ENCODE measurements at places on chromosomes 3 and 15.

GRCh38 chr15:84878504-84878903 lies 6.0 kb upstream of the SLC28A1 start:
- peak; percentile 91 for DNase-seq

DNA sequence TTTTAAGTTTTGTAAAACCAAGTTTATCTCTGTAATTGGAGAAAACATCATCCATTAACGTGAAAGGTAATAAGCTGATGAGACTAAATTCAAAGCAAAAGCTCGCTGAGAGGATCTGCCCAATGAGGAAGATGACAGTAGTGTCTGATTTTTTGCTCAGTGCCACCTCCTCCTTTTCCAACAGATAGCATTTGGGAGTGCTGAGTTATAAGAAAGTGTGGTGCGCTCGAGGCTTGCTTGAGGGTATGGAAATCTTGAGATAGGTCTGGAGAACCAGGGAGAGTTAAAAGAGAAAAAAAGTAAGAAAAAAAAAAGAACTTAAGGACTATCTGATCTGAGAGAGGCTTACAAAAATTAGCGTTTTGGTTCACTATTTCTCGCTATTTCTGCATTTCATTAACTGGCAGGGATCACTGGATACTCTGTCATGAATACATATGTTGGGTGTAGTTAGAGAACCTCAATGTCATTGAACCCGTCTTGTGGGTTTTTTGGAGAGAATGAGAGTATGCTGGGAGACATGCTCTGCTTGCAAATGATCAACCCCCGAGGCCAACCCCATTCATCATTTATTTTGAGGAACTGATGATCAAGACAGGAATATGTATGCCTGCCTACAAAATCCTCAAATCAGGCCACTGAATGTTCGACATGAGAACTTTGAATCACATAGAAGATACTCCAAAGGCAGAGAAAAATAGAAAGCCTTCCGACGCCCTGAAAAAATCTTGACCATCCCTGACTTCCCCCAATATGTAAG lies 973 bp upstream of the USP13 start:
- DNase-seq: no peak

DNA sequence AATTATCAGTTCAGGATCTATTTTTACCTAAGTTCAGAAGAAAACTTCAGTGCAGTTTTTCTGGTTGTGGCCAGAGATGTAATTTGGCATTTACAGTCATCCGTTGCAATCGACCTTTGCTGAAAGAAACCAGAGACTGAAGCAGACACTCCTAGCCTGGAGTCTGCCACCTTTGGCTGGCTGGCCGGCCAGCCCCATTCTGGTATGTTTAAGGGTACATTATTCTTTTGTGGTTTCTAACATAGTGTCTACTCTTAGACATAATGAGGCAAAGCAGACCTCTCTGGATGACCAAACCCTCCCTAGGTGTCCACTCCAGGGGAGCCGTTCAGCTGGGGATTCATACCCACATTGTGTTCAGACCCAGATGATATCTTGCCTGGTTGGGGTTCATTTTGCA lies 275.9 kb upstream of the TPM1 start:
- no peak for DNase-seq

DNA sequence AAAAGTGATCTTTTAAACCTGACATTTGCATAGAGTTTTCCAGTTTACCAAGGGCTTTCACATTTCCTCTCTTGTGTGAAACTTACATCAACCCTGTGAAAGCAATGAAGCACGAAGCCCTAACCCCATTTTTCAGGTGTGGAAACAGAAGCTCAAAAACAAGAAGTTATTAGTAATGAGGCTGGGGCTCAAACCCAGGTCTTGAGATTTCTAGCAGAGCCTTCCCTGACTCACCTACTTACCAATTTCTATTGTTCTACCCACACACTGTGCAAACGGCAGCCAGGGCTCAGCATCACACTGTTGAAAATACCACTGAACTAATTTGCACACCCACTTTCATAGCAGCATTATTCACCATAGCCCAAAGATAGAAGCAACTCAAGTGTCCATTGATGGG lies 117.8 kb upstream of the IGF1R start:
- DNase-seq: no peak

DNA sequence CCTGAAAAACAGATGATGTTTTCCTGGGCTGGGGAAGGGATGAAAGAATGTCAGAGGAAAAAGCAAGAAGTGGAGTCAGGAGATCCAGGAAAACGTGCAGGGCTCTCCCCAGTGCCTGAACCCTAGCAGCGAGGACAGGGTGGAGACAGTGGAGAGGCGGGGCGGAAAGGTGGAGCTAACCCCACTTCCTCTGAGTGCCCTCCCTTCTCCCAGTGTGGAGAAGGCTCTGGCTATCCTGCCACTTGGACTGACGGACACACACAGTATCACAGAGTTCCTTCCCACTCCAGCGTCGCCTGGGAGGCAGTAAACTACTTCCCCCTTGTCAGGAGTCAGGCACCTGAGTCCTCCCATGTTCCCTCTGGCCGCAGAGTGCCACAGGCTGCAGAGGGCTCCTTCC lies 125.3 kb upstream of the CHRNA7 start:
- no peak for DNase-seq

- DNase-seq: no peak
These were observed 31.4 kb downstream of the STARD5 start for GRCh38 chr15:81292523-81293001.

GRCh38 chr3:68447885-68448284 lies 484.5 kb downstream of the TAFA4 start:
- DNase-seq: no peak

DNA sequence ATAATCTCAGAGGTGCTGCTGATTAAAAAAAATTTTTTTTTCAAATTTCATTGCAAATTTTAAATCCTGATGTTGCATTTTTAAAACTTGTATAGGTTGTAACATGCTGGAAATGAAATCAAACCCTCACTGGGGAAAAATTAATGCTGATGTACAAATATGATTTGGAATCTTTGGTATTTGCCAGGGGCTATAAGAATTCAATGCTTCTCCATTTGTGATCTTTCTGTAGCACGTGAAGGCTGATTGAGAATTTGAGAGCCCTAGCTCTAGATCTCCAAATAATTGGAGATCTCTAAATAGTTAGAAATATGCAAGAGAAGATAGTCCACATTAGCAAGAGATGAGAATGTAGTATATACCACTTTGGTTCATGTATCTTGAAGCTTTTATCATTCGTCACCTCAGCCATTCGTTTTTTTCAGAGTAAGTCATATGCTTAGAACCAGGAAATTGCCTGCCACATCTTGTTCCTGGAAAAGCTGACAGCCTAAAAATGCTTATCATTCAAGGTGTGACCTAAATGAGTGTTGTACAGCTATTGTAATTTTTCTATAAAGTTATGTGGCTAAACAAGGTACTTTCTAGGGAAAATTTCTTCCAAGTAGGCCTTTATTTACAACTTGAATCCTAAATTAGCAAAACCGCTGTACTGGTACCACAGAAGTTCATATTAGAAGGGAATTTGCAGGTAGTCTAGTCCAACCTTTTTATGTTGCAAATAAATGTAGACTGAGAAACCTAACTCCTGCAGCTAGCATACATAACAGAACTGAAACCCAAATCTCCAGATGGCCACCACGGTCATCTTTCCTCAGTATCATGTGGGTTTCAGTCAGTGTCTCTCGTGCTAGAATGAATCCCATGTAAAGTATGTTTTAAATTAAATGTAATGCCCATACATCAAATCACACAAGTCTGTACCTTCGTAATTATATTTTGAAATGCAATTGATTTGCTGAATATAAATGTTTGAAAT lies 48.5 kb downstream of the FNDC3B start:
- DNase-seq: no peak

GRCh38 chr15:87671289-87671688 lies 585.2 kb downstream of the NTRK3 start:
- no peak for DNase-seq

DNA sequence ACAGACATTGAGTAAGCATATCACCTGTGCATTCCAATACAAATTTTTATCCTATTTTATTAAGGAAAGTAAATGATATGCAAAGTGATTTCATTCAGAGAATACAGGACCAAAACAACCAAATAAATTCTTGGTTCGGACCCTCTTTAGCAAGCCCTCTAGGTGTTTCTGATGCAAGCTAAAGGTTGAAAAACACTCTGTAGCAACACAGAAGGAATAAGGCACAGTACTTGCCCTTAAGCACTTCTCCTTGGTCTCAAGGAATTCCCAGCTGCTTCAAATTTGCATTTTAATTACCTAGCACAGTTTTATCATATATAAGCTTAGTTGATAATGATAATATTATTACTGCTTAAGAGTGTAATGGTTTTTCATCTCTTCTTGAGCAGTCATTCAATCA lies 288.4 kb downstream of the KCNH8 start:
- no peak for DNase-seq

DNA sequence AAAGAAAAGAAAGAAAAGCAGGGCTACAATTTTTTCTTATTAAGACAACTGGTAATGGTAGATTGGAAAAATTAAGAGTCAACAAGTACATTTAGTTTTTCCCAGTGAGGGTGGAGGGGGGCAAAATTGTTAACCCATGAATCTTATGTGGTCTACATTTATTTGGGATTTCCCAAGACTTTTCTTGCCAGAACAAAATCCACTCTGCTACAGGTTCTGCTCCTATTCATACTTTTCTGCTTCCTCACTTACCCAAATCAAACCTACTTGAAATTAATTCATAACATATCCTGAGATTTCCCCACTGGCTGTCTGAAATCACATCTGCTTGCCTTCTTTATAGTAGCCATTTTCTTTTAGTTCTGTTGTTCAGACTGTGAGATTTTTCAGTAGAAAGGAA lies 41.1 kb downstream of the VGLL3 start:
- DNase-seq: no peak

- no peak for DNase-seq
These were observed 400.3 kb downstream of the TBC1D5 start for GRCh38 chr3:17342119-17342518.

GRCh38 chr3:59660852-59661625 lies 611.2 kb upstream of the CFAP20DC start:
- no peak for DNase-seq

GRCh38 chr3:105944276-105944675 lies 75.5 kb upstream of the CBLB start:
- DNase-seq: no peak

DNA sequence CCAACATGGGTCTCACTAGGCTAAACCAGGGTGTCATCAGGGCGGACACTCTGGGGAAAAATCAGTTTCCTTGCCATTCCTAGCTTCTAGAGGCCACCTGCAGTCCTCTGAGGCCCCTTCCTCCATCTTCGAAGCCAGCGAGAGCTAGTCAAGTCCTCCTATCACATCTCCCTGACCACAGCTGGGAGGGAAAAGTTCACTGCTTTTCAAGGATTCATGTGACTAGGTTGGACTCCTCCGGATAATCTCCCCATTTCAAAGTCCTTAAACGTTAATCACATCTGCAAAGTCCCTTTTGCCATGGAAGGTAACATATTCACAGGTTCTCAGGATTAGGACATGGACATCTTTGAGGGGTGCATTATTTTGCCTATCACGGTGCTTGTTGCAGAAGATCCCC lies 35.9 kb upstream of the MAP3K13 start:
- no peak for DNase-seq

GRCh38 chr3:118973050-118973449 lies 61.6 kb downstream of the IGSF11 start:
- DNase-seq: no peak

DNA sequence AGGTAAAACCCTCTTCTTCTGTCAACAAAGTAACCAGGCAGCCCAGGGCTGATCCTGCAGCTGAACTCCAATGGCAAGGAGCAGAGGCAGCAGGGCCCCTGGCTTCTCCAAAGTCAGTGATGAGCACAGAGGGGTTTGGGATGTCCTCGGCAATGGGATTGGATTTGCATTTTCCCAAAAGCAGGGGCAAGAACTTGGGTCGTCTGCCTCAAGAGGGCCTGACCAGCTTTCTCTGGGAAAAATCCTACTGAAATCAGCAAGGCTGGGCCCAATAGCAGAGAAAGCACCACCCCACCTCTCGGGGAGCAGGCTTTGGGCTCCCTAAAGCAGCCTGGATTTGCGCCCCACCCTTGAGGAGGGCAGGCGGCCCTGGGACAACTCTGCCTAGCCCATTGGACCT lies 210.0 kb upstream of the IGF1R start:
- DNase-seq: no peak

DNA sequence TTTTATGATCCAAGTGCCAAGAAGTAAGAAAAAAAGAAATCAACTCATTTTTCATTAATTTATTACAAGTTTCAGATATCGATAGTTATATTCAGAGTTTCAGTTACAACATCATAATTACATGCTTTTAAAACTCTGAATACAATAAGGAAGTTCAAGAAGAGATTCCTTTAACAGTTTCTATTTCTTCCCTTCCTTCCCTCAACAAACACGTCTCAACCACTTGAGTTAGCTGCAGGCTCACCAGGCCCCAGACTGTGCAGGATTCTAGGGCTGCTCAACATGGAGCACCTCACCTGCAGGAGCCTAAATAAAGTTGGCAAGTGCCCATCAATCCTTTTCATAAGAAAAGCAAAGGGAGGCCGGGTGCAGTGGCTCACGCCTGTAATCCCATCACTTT lies 79.2 kb upstream of the FNDC3B start:
- no peak for DNase-seq

- peak; percentile 18 for DNase-seq
These were observed 79.3 kb downstream of the ANO10 start for GRCh38 chr3:43542328-43543043.

GRCh38 chr3:132660811-132661070 lies 612 bp downstream of the UBA5 start:
- no peak for DNase-seq

DNA sequence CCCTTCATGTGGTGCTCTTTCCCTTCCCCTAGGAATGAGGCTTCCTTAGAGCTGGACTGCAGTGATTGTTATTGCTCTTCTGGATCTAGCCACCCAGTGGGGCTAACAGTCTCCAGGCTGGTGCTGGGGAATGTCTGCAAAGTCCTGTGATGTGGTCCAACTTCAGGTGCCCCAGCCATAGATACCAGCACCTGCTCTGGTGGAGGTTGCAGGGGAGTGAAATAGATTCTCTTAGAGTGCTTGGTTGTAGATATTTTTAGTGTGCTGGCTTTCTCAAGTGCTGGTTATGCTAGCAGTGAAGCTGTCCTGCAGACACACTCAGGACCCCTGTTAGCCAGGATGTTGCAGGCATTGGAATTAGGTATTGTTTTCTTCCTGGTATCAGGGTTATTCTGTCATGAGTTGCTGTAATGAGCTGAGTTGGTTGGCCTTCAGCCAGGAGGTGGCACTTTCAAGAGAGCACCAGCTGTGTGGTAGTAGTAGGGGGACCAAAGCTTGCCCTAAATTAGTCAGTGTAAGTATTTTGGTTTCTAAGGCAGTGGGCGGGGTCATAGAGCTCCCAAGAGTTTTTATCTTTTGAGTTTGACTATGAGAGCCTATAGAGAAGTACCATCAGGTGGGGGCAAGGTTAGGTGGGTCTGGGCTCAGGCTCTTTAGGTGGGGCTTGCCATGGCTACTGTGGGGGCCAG lies 317.5 kb upstream of the SGO1 start:
- DNase-seq: no peak

DNA sequence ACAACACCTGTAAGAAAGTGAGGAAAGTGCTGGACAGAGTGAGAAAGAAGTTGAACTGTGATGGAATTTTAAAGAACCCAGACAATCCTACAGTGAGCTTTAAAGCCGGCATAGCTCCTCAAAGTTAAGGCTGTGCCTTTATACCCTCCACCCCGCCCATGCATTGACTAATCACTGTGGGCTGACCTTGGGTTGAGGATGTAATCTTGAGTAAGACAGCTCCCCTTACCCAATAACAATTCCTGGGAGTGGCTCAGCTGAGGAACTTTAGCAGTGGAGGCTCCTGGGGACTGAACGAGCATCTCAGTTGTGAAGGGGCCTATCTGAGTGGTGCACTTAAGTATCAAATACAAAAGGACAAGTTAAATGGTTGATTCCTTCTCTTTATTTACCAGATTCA lies 35.7 kb upstream of the ZNF770 start:
- DNase-seq: no peak

Data from KBM-7 (cell line).